ENCODE measurements at places on chromosomes 3 and 15. TPM values are rescaled to one million over a fixed set of nuclear protein-coding genes. Genes with fewer than 3 reads are reported as not detected.

- peak; percentile 100 for DNase-seq
Observed at GRCh38 chr15:32870240-32871033, 152.6 kb downstream of the GREM1 start.

- DNase-seq, result no peak
Observed at GRCh38 chr3:15164340-15164739, 41.7 kb upstream of the CAPN7 start.

DNA sequence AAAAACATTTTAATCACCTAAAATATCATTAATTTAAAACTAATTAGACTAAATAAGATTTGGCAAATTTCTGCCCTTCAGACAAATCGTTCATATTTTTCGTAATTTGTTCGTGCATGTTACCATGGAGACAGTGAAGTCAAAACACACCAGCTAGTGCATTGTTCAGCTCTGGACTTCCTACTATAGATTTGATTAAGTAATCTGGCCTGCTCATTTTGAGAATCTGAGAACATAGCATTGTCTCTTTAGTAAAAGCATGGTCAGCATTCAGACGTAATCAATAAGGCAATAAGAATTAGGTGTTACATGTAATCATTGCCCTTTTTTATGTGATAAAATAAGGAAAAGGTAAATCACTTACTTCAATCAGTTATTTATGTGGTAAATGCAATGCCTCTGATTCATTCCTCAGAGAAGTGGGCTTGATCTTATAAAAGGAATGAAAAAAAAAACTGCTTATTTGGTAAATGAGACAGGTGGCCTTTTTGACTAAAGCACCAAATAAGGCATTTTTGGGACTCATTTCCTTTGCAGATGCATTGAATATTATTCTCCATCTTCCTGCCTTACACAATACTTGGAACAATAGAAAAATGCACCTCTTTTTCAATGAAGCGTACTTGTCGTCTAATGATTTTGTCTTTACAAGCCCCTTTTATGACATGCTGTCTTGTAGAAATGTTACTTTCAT, 84.5 kb upstream of the FNDC3B start:
- no peak for DNase-seq

CHSY1 gene
- 40.9 TPM for polyA plus RNA-seq

NPAP1 gene
- not detected for polyA plus RNA-seq

OR5H15 gene
- not detected for polyA plus RNA-seq

NEK10 gene
- polyA plus RNA-seq, result 2.2 TPM

MGLL gene
- polyA plus RNA-seq, result 60.6 TPM

All from IMR-90 (cell line).